ENCODE measurements at places on chromosomes 5 and 9. TPM values are rescaled to one million over a fixed set of nuclear protein-coding genes. Genes with fewer than 3 reads are reported as not detected.

DNA sequence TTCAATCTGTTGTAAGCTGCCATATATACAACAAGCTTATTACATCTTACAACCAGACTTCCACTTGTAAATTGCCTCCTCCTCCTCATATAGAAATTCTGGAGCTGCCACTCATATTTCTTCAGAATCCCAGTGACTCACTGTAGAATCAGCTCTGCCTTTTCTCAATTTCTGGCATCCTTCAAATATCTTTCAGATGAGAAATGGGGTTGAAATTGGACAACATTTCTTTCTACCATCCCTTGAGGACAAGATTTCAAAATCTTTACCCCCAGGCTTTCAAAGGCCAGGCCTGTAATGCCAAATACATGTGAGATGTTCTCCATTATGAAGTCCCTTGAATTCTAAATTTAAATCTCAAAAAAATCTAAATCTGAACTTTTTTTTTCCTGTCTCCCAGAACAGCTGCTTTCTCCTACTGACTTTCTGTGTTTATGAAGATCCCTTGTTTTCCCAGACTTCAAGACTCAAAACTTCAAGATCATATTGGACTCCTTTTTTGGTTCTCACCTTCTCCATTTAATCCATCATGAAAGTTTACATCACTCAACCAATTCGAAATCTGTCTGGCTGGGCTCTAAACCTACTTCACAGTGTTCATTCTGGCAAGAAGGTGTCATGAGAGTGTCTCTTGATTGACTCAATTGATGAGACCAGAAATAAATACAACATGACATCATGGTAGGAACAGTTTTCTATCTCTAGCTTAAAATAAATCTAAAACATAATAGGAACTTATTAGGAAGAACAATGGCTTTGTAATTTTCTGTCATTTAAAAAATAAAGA lies 109.8 kb downstream of the HMHB1 start:
- H3K4me1 ChIP-seq, result no peaks in the 10 kb centered on the region
- H3K27me3 ChIP-seq, result no peaks in the 10 kb centered on the region
- no peak for DNase-seq
- no peak overlapping the region for H3K27ac ChIP-seq

GRCh38 chr5:1080432-1080831 lies 31.4 kb downstream of the SLC12A7 start:
- no peaks in the 10 kb centered on the region for H3K4me1 ChIP-seq
- no peaks in the 10 kb centered on the region for H3K27me3 ChIP-seq
- H3K36me3 ChIP-seq, result peaks cover 5% of the 10 kb centered on the region
- DNase-seq, result no peak

GRCh38 chr5:53543401-53543800 lies 17.0 kb upstream of the NDUFS4 start:
- H3K4me1 ChIP-seq, result peaks cover 3% of the 10 kb centered on the region
- no peak for DNase-seq
- H3K27ac ChIP-seq, result no peak overlapping the region

DNA sequence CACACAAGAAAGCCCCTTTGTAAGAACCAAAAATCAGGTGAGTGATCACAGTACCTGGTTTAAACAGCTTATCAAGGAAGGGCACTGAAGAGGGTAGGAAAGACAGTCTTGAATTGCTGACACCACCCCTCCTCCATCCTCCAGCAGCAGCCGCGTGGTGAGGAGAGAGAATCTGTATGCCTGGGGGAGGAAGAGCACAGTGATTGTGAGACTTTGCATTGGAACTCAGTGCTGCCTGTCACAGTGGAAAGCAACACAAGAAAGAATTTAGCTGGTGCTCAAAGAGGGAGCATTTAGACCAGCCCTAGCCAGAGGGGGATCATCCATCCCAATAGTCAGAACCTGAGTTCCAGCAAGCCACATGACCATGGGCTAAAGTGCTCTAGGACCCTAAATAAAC lies 11.6 kb upstream of the STX17 start:
- H3K36me3 ChIP-seq, result no peaks in the 10 kb centered on the region
- H3K27me3 ChIP-seq, result no peaks in the 10 kb centered on the region
- H3K4me1 ChIP-seq, result no peaks in the 10 kb centered on the region
- no peak overlapping the region for H3K4me3 ChIP-seq
- no peak overlapping the region for H3K27ac ChIP-seq

DNA sequence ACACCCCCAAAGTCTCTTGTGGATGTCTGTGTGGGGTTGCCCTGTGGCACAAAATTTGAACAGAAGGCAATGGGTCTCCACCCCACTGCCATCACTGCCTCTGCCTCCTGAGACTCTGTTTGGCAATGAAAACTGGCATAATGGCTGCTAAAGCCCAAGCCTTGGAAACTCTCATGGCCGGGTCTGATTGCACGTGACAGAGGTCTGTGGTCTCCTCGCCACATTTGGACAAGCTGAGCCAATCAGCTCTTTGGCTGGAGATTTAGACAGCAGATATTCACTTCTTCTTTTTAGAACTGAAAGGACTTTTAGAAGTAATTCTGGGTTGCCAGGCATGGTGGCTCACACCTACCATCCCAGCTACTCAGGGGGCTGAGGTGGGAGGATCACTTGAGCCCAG lies 5.5 kb downstream of the GGTA1 start:
- no peak overlapping the region for H3K4me3 ChIP-seq
- H3K27me3 ChIP-seq, result peaks cover 17% of the 10 kb centered on the region
- H3K36me3 ChIP-seq, result no peaks in the 10 kb centered on the region
- H3K27ac ChIP-seq, result no peak overlapping the region
- H3K4me1 ChIP-seq, result peaks cover 3% of the 10 kb centered on the region
- DNase-seq, result no peak

- no peaks in the 10 kb centered on the region for H3K27me3 ChIP-seq
- H3K36me3 ChIP-seq, result no peaks in the 10 kb centered on the region
- H3K27ac ChIP-seq, result no peak overlapping the region
- H3K4me3 ChIP-seq, result no peak overlapping the region
- no peaks in the 10 kb centered on the region for H3K4me1 ChIP-seq
Measured at GRCh38 chr9:22682961-22683699, 236.5 kb downstream of the DMRTA1 start.

- no peak overlapping the region for H3K27ac ChIP-seq
- no peaks in the 10 kb centered on the region for H3K36me3 ChIP-seq
- no peak for DNase-seq
- no peaks in the 10 kb centered on the region for H3K4me1 ChIP-seq
Measured at GRCh38 chr9:81847181-81847915, 80.9 kb upstream of the SPATA31D4 start.

SPARC gene
- 438 TPM for total RNA-seq

STK10 gene
- 21.4 TPM for total RNA-seq

DNA sequence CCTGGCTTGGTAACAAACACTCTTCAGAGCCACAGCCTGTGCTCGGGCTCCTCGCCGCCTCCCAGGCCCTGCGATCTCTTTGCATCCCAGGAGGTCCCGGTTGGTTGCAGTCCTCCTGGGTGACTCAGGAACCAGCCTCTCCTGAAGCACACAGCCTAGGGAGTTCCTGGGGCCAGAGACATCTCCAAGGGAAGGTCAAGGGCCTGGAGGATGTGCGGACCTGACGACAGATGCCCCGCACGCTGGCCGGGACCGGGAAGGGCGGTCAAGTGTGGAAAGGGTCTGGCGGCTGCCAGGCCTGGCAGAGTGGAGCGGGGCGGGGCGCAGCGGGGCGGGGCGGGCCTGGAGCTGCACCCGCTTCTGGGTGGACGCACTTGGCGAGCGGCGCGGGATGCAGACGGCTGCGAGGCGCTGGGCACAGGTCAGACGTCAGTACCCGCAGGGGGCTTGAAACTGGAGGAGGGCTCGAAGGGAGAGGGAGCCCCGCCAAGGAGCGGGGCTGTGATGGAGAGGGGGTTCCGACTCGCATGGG lies 45.0 kb upstream of the PRSS3 start:
- H3K27ac ChIP-seq, result no peak overlapping the region
- DNase-seq, result no peak
- no peaks in the 10 kb centered on the region for H3K27me3 ChIP-seq
- no peaks in the 10 kb centered on the region for H3K36me3 ChIP-seq

- H3K27me3 ChIP-seq, result no peaks in the 10 kb centered on the region
- DNase-seq, result no peak
- H3K36me3 ChIP-seq, result no peaks in the 10 kb centered on the region
- no peak overlapping the region for H3K4me3 ChIP-seq
- H3K27ac ChIP-seq, result no peak overlapping the region
- no peaks in the 10 kb centered on the region for H3K4me1 ChIP-seq
Measured at GRCh38 chr9:98550206-98550820, 158.4 kb downstream of the GABBR2 start.

PDZD2 gene
- total RNA-seq, result 6.8 TPM
